DMS79 (cell line): ENCODE measurements at places on chromosomes 2 and 18.
A peak's percentile ranks its signal among the peaks of the same experiment; 100 is the strongest.

- DNase-seq, result no peak
These were observed 47.4 kb downstream of the RPE start for GRCh38 chr2:210049831-210050230.

GRCh38 chr2:120972286-120972685, 236.6 kb downstream of the GLI2 start:
- peak; percentile 76 for DNase-seq

- no peak for DNase-seq
These were observed 429.4 kb downstream of the ARHGAP15 start for GRCh38 chr2:143558665-143559064.

GRCh38 chr2:32835148-32835547, 111.6 kb upstream of the LTBP1 start:
- DNase-seq, result no peak

- DNase-seq, result no peak
These were observed 121.1 kb downstream of the ACOXL start for GRCh38 chr2:110853516-110853915.

DNA sequence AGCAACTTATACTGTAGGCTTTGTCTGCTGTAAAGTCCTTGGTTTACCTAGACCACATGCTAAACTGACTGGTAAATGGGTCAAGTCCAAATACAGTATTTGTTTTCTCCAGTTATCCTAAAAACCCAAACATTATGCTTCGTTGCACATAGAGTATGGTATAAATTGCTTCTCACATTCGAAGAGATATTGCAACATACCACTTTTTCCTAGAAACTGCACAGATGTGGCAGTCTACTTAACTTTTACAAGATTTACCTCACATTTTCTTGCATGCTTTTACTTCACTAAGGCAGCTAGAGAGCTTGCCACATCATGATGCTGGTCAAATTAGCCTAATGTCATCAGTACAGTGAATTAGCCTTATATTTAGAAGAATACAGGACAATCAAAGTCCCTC, 66.0 kb upstream of the SCN7A start:
- no peak for DNase-seq

DNA sequence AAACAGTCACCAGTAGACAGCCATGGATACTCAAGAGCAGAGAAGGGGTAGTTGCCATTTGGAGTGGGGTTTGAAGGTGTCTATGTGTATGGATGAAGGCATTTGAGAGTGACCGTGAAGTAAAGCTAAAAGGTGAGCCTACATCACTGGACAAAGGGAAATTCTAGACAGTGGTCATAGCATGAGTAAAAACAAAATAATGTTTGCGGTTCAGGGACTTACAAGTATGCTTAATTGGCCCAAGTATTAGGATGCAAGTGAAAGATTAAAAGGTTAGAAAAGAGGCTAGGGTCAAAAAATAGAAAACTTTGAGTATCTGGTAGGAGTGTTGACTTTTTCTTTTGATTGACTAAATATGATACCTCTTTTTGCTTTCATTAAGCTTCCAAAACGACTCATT, 238.1 kb upstream of the SLC8A1 start:
- no peak for DNase-seq

DNA sequence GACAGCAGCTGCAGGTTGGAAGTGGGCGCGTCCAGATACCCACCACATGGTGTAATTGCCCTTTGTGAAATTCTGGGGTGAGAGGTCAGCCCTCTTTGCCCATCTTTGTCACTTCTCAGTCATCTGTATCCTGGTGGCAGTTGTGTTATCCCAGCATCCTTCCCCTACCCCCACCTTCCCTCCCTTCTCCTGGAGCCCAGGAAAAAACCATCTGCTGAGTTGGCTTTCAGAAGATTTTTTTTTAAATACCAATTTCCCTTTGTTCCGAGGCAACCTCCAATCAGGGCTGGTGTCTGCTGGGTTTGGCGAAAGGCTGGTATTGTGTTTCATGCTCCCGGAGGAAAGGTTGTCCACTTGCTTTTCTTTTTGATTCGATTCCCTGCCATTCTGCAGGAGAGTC, 35.2 kb downstream of the SETBP1 start:
- DNase-seq, result no peak

GRCh38 chr2:236956031-236956618, 129.6 kb upstream of the COPS8 start:
- DNase-seq, result no peak

- DNase-seq, result no peak
These were observed 155.8 kb downstream of the COL6A3 start for GRCh38 chr2:237258116-237258515.

DNA sequence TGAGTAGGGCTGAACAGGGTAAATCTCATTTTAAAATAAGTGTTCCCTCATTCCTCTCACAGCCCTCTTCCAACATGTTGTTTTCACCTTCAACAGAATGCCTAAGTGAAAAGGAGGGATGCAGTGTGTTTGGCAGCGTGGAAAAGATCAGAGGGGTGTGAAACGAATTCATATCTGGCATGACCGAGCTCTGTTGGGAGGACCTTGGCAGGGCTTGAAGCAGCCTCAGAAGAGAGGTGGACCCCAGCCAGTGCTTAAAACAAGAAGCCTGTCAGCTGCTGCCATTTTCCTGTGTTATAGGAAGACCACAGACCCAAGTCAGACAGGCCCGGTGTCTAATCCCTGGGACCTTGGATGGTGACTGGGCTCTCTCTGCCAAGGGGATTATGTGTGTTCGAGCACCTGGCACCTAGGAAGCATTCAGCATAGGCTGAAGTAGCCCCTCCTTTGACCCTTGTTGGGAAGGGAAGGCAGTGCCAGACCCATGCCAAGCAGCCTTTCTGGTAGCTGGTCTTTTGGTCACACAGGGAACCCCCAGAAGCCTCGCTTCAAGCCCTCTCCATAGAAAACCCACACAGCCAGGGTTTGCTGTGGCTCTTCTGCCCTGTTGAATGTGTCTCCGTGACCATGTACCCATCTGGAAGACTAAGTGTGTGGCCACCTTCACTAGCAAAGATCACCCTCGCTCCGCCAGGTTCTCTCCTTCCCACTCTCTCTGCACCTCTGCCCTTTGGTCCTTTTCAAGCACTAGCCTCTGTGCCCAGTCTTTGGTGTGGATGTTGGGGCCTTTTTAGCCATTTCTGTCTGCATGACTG, 87.5 kb upstream of the ST3GAL5 start:
- no peak for DNase-seq

- no peak for DNase-seq
These were observed 14.6 kb downstream of the TEX51 start for GRCh38 chr2:126913329-126913728.

DNA sequence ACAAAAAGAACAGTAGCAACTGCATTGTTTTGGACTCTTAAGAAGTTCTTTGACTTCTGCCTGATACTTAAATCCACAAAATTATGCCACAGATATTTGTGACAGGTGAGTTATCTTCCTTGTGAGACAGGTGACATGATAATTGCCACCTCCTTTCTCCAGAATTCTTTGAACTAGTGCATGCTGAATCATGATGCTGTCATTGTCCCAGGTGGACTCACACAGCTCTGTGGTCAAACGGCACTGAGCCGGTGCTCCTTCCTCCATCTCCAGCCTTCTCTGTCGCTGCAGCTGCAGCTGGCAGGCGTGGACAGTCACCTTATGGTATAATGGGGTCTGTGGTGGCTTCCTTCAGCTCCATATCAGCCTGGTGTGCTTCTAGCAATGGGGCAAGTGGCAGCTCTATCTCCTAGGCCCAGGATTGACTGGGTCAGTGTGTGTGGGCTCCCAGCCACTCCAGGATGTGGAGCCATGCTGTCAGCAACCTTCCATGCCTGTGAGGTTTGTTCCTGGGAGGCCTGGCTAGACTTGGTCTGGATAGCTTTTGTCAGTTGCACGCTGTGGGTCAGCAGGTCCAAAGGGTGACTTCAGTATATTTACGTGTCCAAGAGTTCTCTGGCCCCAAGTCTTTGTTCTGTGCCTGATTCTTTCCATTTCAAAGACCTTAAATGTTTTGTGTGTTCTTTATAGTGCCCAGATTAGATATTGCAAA, 15.7 kb downstream of the ARMC9 start:
- no peak for DNase-seq

GRCh38 chr18:70693246-70693645, 404.4 kb downstream of the SOCS6 start:
- no peak for DNase-seq
